ENCODE measurements at places on chromosomes 16 and 17.

GRCh38 chr17:81867170-81867990, 3.8 kb downstream of the ARHGDIA start:
- DNase-seq = no peak

DNA sequence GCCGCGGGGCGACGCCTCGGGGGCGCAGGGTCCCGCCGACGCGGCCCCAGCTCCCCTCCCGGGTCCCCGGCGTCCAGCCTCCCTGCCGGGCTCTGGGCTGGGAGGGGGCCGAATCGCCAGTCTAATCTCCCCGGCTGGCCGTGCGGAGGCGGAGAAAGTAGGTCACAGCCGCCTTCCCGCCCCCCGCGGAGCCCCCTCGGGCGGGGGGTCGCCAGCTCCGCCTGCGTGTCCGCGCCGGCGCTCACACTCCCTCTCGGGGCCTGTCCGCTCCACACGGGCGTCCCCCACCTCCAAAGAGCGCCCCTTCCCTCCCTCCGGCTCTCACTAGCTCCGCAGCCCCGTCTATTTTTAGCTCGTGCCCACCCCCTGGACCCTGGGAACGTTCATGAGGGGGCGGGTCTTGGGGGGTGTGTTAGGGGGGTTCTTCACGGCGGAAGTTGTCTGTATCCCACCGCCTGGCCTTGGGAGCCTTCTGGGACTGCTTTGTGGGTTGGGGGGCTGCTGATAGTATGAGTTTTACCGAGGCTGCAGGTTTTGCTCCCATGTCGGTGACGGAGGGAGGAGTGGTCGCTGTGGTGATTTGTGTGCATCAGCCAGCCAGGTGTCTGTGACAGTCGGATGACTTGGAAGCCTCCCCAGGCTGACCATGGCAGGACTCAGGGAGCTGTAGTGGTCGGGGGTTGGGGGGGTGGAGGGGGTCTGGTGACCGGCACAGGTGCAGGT, 1.1 kb downstream of the ATP1B2 start:
- peak; percentile 44 for DNase-seq

GRCh38 chr16:57906382-57907316, 64.3 kb downstream of the CNGB1 start:
- DNase-seq = no peak

GRCh38 chr17:28720247-28720996, 637 bp downstream of the RPL23A start:
- no peak for DNase-seq

GRCh38 chr16:13425836-13426235, 494.1 kb upstream of the ERCC4 start:
- DNase-seq = no peak

- no peak for DNase-seq
Observed at GRCh38 chr16:60271781-60272180, 1537.7 kb upstream of the GOT2 start.

DNA sequence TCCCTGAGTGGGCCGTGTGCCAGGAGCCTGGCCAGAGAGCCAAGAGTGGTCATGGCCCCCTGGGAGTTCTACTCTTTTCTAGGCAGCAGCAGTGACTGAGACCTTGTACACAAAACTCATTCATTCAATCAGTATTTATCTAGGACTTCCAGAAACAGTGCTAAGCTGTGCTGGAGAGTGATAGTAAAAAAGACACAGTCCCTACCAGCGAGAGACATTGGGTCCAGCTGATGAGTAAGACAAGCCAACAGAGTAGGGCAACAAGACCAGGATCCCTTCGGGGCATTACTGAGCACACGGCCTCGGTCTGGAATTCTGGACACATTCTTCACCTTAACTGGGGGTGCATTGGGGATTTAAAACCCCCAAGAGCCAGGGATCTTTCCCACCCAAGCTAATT, 20.2 kb downstream of the CBX4 start:
- DNase-seq = no peak

DNA sequence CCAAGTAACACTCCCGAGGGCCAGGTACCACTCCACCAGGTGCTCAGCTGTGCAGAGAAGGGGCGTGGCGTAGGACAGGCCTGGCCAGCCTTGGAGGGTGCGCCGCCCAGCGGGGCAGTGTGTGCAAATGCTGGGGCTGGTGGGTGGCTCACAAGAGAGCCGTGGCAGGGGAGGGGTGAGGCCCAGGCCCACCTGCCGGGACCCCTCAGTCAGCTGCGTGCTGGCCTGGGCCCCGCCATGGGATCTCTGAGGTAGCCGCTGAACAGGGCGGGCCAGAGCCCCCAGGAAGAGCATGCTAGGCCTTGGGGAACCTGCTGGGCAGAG, 8.8 kb downstream of the TPSG1 start:
- no peak for DNase-seq

DNA sequence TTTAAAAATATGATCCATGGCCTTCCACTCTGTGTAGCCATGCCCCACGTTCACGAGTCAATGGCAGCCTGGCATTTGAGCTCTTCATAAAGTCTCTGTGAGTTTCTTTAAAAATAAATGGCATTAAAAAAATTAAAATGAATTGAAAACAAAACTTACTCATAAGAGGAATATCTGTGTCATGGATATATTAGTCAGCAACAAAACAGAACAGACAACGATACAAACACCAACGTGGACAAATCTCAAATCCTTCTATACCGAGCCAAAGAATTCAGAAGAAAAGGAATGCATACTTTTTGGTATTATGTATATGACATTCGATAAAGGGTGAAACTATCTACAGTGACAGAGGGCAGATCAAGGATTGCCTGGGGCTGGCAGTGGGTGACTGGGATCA, 8.2 kb upstream of the CMIP start:
- DNase-seq = no peak

GRCh38 chr16:86653285-86654006, 75.1 kb downstream of the FOXL1 start:
- no peak for DNase-seq

DNA sequence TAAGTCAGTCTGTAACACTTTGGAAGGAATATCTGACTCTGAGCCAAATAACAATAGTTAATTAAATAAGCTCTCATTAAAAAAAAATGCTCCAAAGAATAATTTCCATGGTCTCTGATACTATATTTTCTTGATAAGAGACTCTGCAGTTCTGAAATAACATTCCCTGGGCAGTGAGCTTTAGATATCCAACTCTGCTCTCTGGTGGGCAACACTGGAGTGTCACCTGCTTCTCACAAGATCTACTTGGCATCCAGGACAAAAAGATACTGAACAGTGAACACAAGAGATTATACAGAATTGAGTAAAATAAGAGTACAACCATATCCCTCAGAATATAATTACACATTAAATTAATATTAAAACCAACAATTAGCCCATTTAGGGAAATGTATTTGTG, 13.7 kb downstream of the BLMH start:
- DNase-seq = no peak

- no peak for DNase-seq
Observed at GRCh38 chr16:51549836-51550235, 398.8 kb upstream of the SALL1 start.

- no peak for DNase-seq
Observed at GRCh38 chr17:76997981-76998531, 129.9 kb downstream of the MGAT5B start.

DNA sequence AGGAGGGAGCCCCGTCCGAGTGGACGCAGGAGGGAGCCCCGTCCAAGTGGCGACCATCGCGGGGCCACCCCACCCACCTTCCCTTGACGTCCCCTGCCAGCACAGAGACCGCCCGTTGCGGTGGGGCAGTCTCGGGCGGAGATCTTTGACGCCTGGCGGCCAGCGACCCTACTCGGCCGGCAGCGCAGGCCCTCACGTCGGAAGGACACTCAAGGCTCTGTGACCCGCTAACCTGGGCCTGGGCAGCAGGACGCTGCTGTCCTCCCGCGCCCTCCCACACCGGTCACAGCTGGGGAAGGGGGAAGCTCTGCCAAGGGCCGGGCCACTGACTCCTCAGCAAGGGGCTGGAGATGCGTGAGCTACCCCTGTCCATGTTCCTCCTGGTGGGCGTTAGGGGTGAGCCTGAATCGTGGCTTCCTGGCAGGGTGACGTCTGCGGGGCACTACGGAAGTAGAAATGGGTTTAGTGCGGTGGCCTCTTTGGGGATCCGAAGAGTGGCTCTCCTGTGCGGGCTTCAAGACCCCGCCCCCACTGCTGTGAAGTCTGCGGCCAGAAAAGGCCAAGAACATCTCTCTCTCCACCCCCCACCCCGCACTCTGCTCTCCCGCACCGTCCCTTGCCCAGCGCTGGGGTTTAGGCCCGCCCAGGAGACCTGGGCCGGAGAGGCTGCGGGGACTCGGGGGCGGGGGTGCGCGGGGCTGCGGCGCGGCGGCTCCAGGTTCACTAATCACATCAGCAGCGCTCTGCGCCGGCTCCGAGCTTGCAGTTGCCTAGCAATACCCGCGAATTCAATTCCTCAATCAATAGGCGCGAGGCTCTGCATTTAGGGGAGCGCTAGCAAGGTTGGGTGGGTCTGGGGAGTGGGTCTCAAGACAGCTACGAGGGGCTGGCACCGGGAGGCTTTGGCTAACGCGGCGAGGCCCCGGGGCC, 5.8 kb downstream of the CBX8 start:
- no peak for DNase-seq

DNA sequence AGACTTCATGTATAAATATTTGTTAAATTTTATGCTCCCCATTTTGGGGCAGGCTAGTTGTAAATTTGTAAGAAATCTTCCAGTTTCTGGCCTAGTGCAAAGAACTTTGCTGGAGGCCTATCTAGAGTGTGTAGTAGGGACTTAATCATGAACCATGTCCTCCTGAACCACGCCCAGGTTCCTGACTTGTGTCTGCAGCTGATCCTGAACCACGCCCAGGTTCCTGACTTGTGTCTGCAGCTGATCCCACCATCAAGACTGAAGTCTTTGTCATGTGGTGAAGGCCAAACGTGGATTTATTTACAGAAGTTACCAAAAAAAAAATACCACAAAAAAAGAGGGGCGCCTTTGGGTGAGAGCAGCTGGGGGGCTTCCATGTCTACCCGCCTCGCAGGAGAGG, 33.1 kb downstream of the LMF1 start:
- no peak for DNase-seq

- DNase-seq = no peak
Observed at GRCh38 chr17:49439305-49439672, 24.6 kb upstream of the PHB1 start.

DNA sequence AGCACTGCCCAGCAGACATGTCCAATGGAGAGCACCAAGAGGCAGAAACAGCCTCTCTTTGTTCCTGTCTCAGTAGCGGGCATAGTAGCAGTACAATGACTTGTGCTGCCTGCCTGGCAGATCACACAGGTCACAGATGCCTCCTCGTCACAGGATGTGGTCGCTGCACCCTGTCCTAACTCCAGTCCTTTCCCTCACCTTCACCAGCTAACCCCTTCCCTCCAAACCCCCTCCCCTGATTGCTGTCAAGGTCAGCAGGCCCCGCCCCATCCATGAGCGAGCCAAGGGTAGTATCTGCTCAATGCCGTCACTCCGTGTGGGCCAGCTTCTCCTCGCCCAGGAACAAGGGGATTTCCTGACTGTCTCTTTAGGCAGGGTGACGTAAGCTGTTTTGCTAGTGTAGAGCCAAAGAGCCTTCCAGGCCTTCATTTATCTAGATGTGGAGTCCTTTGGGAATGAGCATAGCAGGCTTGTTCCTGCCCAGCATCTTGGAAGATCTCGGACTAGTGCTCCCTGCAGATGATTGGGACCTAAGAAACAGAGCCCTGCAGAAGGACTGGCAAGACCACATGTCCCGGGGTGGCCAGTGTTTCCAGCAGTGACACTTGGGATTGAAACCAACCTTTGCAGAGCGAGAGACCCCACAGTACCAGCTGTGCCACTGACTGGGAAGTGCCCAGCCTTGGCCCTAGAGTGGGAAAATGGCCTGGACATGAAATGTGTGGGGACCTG, 75.9 kb upstream of the TNRC6C start:
- DNase-seq = peak; percentile 48

GRCh38 chr16:19088341-19088916, 21.0 kb downstream of the COQ7 start:
- no peak for DNase-seq

DNA sequence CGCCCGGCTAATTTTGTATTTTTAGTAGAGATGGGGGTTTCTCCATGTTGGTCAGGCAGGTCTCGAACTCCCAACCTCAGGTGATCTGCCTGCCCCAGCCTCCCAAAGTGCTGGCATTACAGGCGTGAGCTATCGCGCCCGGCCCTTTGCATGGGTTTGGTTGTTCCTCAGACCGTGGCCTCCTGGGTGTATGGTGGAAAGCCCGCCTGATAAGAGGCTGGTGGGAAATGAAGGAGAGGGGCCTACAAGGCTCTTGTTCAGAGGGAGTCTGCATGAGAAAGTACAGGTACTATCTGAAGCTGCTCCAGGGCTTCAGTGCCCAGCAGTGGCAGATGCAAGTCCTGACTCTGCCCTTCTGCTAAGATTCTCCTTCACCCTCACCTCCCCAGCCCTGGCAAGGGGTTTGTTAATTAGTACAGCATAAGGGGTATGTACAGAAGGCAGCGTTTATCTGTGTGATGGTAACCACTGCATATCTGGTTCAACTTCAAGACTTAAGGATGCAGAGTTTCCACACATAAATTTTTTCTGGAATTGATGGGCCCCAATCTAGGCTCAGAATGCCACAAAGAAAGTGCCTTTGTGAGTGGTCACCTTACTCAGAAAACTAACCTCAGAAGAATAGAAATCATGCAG, 24.2 kb downstream of the GRB7 start:
- DNase-seq = no peak

DNA sequence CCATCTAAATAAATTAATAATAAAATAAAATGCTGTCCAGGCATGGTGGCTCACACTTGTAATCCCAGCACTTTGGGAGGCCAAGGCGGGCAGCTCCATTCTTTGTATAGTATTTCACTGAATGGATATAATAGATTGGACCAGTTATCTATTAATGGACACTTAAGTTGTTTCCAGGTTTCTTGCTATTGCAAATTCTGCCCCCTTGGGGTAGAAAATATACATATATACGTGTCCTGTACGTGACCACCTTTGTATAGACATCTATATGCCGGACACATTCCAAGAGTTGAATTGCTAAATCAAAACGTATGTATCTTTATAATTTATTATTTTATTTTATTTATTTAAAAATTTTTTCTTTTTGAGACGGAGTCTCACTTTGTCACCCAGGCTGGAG, 3.9 kb upstream of the EXOC7 start:
- DNase-seq = no peak

GRCh38 chr17:50532452-50533024, at the start of gene EPN3:
Gene EPN3, plus strand, starts transcription at chr17:50532735. Its CDS starts 3,822 bp downstream, at chr17:50536557.
- no peak for DNase-seq

DNA sequence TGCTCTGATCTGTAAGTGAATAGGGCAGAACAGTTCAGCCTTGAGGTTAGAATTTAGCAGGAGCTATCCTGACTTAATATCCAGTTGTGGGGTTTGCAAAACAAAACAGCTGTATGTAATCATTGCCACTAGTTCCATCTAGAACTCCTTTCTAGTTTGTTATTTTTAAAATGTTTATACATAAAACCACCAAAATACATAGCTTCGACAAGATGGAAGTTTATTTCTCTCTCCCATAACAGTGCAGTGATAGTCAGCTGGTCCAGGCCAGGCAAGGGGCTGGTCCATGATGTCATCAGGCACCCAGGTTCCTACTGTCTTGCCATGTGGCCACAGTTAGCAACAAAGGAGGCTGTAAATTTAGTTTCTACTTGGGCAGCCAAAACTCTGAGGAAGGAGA, 10.5 kb upstream of the PLK1 start:
- no peak for DNase-seq
